ENCODE measurements at places on chromosomes 2 and 18.

DNA sequence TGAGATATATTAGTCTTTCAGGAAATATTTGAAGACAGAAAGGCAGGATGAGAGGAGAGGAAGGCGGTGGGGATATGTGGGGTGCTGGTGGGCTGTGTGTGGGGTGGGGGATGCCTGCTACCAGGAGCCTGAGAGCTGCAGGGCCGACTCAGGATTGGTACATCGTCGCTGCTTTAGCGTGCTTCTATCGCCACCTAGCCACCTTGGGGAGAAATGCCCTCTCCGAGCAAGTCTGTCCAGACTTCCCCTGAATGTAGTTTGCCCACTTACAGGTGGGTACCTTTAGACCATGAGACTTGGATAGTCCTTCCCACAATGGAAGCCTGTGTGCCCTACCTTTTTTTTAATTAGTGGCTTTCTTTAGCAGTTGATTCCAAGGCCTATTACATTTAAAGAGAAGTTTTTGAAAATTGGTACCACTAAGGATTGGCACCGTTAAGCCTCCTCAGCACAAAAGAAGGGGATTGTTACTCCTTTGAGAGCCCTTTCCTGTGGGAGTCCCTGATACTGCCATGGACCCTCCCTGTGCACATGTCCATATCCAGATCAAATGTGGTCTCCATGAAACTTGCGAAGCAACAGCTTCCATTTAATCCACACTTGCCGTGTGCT, 114.1 kb upstream of the NDUFV2 start:
- H3K27me3 ChIP-seq: no peaks in the 10 kb centered on the region
- no peaks in the 10 kb centered on the region for H3K36me3 ChIP-seq
- no peaks in the 10 kb centered on the region for H3K4me1 ChIP-seq
- H3K27ac ChIP-seq: no peak overlapping the region
- no peak overlapping the region for H3K4me3 ChIP-seq
- peak; percentile 80 for DNase-seq

GRCh38 chr18:34838669-34839068, 128.6 kb downstream of the DTNA start:
- H3K27ac ChIP-seq: peak overlapping the region; percentile 81
- no peaks in the 10 kb centered on the region for H3K27me3 ChIP-seq
- DNase-seq: no peak
- no peak overlapping the region for H3K4me3 ChIP-seq

GRCh38 chr2:40797120-40797519, 345.2 kb upstream of the SLC8A1 start:
- H3K27ac ChIP-seq: no peak overlapping the region
- H3K4me1 ChIP-seq: no peaks in the 10 kb centered on the region

- H3K4me3 ChIP-seq: no peak overlapping the region
- H3K27ac ChIP-seq: no peak overlapping the region
- DNase-seq: peak; percentile 51
- peaks cover 3% of the 10 kb centered on the region for H3K36me3 ChIP-seq
These were observed 120.1 kb downstream of the MMADHC start for GRCh38 chr2:149467436-149467835.

DNA sequence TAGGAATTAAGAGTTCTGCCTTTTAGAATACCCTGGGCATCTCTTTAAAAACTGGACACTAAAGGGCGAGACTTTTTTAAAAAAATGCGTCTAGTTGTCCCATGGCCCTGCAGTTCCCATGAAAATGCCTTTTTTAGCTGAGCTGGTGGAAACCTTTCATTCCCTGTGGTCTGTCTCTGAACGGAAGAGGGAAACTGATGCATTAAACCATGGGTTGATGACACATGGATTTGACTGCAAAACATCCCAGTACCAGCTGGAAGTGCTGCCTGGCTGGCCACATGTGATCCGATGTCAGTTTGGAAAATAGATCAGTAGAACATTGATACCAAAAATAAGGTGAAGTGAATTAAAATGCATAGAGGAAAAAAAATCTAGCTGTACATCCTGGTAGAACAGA, 129.2 kb downstream of the MYO1B start:
- no peaks in the 10 kb centered on the region for H3K4me1 ChIP-seq
- DNase-seq: no peak
- H3K27me3 ChIP-seq: no peaks in the 10 kb centered on the region
- H3K36me3 ChIP-seq: no peaks in the 10 kb centered on the region

DNA sequence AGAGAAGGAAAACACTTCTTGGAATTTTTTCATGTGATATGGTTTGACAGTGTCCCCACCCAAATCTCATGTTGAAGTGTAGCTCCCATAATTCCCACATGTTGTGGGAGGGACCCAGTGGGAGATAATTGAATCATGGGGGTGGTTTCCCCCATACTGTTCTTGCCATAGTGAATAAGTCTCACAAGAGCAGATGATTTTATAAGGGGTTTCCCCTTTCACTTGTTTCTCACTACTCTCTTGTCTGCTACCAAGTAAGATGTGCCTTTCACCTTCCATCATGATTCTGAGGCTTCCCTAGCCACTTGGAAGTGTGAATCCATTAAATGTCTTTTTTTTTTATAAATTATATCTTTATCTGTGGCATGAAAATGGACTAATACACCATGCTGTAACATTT, 250.7 kb downstream of the LPIN1 start:
- no peak overlapping the region for H3K27ac ChIP-seq
- no peaks in the 10 kb centered on the region for H3K36me3 ChIP-seq
- no peaks in the 10 kb centered on the region for H3K27me3 ChIP-seq
- H3K4me1 ChIP-seq: no peaks in the 10 kb centered on the region
- DNase-seq: no peak

DNA sequence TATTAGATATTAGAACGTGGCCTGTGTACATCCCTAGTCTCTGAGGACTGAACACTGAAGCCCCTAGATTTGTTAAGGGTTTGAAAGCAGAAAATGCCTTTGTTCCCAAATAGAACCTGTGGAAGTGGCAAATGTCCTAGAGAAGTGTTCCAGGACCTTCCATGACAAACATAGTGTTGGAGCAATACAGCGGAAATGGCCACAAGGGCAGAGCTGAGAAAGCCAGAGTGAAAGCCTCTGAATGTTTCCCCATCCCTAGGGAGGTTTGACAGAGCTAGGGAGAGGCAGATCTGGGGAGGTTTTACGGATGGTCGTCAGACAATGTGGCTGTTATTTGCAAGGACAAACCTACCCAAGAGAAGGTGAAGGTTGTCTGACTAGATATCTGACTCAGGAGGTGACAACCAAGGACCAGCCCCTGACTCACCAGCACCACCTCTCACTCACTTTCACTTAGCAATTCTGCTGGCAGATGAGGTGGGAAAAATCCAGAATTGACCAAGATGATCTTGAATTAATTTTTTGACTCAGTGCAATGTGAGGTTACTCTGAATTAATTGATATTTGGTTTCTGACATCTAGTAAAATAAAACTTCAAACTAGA, 24.1 kb downstream of the RBM43 start:
- no peaks in the 10 kb centered on the region for H3K36me3 ChIP-seq
- H3K27ac ChIP-seq: no peak overlapping the region
- H3K27me3 ChIP-seq: no peaks in the 10 kb centered on the region
- no peak for DNase-seq
- no peak overlapping the region for H3K4me3 ChIP-seq
- H3K4me1 ChIP-seq: no peaks in the 10 kb centered on the region

Data from kidney (tissue), 22 donors.